Esophagus muscularis mucosa (tissue), 4 donors: ENCODE measurements at places on chromosomes 4 and X.
A peak's percentile ranks its signal among the peaks of the same experiment; 100 is the strongest.

- DNase-seq, result no peak
These were observed 5.8 kb downstream of the ARAF start for GRCh38 chrX:47566841-47567240.

GRCh38 chr4:73067971-73068394, 1.5 kb downstream of the COX18 start:
- DNase-seq, result no peak

- DNase-seq, result no peak
These were observed 92.5 kb downstream of the RAPGEF2 start for GRCh38 chr4:159195361-159195769.

DNA sequence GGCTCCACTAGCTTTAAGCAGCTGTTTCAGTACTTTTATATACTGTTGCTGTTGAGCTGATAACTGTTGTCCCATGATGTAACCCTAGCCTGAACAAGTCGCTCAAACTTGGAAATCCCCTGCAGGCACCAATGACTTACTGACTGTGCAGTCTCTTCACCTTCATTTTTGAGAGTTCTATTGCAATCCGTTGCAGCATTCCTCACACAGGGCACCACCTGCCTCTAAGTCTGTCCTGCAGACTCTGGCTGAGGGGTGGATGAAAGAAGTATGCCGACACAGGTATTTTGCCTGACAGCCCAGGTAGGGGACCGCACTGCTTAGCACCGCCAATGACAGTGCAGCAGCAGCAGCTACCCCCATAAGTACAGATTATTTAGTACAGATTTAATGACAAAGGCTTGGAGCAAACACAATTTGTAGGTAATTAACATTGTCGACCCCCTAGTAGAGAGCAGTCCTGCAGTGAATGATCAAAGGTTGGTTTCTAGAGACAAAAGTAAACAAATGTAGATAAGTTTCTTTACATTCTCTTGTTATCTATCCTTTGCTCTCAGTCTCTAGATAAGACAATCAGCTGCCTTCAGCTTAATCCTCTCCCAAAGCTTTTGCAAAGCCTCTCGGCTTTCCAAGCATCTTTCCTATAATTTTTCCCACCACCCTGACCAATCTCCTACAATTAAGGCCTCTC, 205.0 kb downstream of the PABPC4L start:
- DNase-seq, result no peak

- no peak for DNase-seq
These were observed 175.1 kb upstream of the RADX start for GRCh38 chrX:106436691-106437090.

GRCh38 chrX:37722595-37722994, 37.0 kb downstream of the XK start:
- no peak for DNase-seq

- DNase-seq, result no peak
These were observed 26.5 kb upstream of the PSAPL1 start for GRCh38 chr4:7461230-7461629.

DNA sequence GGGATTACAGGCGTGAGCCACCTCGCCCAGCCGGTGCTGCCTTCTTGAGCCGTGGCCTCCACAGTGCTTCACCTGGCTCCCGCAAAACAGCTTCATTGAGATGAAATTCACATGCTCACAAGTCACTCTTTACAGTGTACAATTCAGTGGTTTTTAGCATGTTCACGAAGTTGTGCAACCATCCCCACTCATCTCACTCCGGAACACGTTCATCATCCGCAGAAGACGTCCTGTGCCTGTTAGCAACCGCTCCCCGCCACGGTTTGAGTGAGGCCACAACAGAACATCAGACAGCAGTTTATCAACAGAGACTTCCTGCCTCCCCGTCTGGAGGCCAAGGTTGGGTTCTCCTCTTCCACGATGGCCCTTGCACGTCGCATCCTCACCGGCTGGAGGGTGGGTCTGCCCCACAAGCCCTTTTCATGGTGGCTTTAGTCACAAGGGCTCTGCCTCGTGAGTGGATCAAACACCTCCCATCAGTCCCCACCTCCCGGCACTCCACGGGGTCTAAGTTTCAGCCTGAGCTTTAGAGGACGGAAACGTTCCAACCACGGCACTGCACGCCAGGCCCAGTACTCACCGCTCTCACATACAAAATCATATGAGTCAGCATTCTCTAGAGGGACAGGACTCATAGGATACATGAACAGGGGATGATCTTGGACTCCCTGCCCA, 29.6 kb upstream of the SPON2 start:
- peak; percentile 97 for DNase-seq

DNA sequence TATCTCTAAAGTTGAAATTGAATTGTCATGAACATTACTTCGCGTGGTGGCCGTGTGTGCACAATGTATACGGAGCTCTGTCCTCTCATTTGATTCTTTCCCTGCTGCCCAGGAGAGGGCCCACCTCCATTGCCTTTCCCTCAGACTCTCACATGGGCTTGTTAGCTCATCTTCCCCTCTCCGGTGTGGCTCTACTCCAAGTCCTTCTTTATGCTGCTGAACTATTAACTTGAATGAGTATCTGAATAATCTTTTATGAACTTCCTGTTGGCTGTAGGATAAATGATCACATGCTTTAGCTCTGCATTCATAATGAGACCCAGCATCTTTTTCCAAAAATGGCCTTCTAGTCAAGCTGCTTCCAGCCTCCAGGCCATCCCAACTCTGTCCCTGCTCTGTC, 68.8 kb upstream of the CLNK start:
- no peak for DNase-seq

DNA sequence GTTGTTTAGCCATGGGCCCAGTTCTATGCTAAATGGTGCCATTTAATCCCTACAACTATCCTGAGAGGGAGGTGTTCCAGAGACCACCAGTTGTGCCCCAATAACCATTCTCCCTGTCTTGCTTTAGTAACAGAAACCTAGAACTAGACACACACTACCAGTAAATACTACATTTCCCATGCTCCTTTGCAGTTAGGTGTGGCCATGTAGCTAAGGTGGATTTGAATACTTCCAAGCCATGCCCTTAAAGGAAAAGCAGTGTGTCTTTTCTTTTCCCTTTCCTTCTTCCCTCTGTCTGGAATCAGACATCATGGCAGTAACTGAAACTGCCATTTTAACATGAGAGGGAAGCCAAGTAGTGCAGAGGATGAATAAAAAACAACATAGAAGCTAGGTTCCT, 90.9 kb upstream of the TMEM33 start:
- no peak for DNase-seq

GRCh38 chrX:104749951-104750610, 184.1 kb downstream of the IL1RAPL2 start:
- no peak for DNase-seq

DNA sequence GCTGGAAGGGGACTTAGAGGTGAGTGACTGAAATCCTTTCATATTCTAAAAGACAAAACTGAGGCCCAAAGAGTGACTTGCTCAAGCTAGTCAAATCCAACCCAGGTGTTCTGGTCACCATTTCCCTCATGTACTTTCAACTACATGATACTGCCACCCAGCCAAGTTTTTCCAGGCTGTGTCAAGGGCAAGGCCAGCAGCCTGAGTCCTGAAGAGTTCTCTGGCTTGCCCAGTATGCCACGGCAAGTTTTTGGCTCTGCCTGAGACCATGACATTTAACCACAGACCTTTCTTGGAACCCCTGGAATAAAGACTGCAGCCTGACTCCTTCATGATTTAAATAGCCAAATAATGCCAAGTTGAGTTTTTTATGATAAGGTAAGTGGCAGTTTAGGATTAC, 10.7 kb upstream of the TMEM164 start:
- DNase-seq, result no peak

DNA sequence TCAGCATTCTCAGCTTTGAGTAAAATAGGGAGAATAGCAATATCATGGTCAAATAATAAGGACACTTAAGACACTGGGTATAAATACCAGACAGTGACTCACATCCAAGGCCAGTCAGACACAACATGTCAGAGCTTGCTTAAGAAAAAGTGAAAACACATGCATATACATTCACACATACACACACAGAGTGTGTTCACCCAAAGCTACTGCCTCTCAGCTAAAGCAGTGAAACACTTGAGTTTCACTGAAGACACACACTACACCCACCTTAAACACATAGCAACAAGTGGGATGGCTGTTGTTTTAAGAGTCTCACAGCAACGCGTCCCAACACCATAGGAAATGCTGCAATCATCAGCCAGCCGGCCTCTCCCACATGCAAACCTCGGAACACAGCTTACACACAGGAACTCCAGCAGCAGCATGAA, 14.4 kb downstream of the SHROOM4 start:
- no peak for DNase-seq

GRCh38 chr4:168715896-168716295, 219.0 kb downstream of the PALLD start:
- DNase-seq, result no peak

- DNase-seq, result no peak
These were observed 47.3 kb downstream of the DHX15 start for GRCh38 chr4:24537025-24537424.

DNA sequence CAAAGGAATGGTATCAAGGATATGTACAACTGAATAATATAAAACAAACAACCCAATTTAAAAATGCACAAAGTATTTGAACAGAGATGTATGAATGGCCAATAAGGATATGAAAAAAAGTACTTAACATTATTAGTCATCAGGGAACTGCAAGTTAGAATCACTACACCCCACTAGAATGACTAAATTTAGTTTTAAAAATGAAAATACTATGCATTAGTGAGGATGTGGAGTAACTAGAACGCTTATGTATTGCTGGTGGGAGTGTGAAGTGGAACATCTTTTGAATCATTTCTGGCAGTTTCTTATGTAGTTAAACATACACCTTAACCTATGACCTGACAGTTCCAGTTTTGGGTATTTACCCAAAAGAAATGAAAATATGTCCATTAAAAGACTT, 13.0 kb upstream of the SLC16A2 start:
- no peak for DNase-seq

DNA sequence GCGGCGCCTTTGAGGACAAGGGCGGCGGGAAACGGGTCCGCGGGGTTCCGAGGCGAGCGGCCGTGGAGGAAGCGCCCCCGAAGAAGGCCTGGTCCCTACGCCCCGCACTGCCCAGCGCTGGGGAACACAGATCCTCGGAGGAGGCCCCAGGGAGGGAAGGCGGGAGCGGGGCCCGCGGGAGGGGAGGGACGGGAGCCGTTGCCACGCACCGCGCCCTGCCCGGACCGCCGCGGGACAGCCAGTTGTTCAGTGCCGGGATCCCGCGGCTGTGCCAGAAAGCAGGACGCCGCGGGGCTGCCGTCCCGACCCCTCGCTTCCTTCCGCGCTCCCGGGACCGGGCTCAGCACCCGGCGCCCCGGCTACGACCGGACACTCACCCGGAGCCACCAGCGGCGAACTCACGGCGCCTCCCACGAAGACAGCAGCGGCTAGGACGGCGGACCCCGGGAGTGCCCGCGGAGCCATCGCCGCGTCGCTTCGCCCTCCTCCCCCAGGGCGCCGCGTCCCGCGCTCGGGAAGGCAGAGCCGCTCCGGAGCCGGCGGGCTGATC, 278 bp downstream of the RELL1 start:
- DNase-seq, result peak; percentile 91

- DNase-seq, result no peak
These were observed 285.2 kb upstream of the ARX start for GRCh38 chrX:25300994-25301393.

- DNase-seq, result no peak
These were observed 70.2 kb upstream of the MAGEB2 start for GRCh38 chrX:30144971-30145731.

- no peak for DNase-seq
These were observed 59.1 kb upstream of the USP9X start for GRCh38 chrX:41025926-41026701.

GRCh38 chrX:108270280-108270679, 167.9 kb downstream of the COL4A6 start:
- no peak for DNase-seq
